Putamen (tissue), 1 donor: ENCODE measurements at places on chromosomes 12 and 14.

GRCh38 chr12:124548854-124549378 lies 18.5 kb downstream of the NCOR2 start:
- DNase-seq = no peak

DNA sequence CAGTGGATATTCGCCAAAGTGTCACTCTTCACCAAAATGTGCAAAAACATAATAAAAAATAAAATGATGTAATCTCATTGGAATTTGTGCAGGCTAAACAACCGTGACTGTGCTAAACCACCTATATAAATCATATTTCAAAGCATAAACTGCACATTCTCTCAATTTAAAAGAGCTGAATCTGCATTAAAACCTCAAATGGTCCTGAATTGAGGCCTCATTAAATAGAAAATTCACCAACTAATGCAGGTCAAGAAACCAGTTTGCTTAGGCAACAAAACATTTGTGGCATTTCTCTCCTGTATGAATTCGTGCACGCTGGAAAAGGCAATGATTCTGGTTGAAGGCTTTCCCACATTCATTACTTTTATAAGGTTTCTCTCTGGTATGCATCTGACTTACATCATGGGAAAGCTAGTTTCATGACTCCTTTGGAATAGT lies 80.1 kb upstream of the IFNG-AS1 start:
- DNase-seq = no peak

DNA sequence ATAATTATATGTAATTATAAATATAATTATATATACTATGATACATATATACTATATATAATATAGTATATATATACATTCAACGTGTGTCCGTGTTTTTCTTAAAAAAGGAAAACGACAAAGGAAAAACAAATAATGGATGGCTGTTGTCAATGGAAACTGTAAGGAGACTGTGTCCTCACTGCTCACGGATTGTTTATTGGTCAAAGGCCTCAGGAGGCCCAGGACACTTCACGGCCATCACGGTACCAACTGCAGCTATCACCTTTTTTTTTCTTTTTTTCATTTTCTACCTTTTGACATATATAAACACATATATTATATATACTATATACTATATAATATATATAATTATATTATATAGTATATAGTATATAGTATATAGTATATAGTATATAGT lies 113.4 kb downstream of the SPTSSA start:
- no peak for DNase-seq

GRCh38 chr14:50832935-50833630 lies 2.1 kb upstream of the NIN start:
- no peak for DNase-seq

DNA sequence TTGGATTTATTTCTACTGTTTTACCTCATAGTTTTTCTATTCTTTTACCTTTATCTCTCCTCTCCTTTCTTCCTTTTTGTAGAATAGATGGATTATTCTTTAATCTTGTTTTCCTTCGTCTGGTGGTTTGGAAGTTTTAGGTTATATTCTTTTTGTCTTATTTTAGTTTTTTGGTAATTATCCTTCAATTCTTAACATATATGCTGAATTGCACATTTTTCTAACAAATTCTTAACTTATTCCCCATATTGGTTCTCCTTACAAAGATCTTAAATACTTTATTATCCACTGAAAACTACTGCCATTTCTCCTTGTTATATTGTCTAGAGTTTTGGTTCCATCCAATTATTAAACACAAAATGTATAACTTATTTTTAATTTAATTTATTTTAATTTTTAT lies 42.3 kb downstream of the CATSPERB start:
- no peak for DNase-seq
